ENCODE measurements at places on chromosomes 7 and 10.
A peak's percentile ranks its signal among the peaks of the same experiment; 100 is the strongest.

DNA sequence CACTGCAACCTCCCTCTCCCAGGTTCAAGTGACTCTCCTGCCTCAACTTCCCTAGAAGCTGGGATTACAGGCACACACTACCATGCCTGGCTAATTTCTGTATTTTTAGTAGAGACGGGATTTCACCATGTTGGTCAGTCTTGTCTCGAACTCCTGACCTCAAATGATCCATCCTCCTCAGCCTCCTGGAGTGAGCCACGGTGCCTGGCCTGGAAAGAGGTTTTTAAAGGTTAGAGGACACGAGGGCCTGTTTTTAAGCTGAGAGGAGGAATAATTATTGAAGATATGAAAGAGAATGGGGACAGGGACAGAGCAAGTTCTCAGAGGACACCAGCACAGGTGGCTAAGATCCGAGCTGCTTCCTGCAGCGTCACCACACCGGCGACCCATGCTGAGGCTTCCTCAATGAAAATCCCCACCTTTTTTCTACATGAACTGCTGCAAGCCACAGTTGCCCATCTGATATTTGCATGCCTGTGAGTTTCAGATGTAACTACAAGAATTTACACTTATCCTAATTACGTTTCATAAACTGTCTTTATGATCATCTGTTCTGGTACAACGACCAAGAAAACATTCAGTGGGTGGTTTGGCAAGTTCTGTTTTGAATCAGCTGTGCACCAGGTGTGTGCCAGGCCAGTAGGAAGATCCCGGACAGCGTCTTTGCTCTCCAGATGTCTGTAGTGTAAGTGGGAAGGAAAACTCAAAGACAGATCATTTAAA, 76.0 kb downstream of the HIP1 start:
- DNase-seq = no peak

DNA sequence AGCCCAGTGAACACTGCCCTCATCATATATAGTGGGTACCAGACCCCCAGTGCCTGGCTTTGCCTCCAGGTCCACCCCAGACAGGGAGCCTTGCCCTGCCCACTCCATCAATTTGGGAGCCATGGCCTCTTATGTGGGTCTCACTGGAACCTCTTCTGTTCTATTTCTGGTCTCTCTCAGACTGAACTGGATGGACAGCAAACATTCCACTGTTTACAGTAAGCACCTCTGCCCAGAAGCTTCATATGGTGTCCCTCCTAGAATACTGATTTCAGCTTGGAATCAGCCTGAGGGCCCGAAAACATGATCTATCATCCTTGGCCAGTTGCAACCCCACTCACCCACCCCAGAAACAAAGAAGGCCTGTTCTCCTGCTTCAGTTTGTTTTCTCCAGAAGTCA, 81.0 kb upstream of the SLF2 start:
- no peak for DNase-seq

GRCh38 chr7:80748363-80749042, 110.1 kb downstream of the CD36 start:
- no peak for DNase-seq

- no peak for DNase-seq
Measured at GRCh38 chr10:114974625-114975024, 36.6 kb downstream of the TRUB1 start.

- no peak for DNase-seq
Measured at GRCh38 chr7:63867127-63867526, 131.5 kb upstream of the ZNF722 start.

DNA sequence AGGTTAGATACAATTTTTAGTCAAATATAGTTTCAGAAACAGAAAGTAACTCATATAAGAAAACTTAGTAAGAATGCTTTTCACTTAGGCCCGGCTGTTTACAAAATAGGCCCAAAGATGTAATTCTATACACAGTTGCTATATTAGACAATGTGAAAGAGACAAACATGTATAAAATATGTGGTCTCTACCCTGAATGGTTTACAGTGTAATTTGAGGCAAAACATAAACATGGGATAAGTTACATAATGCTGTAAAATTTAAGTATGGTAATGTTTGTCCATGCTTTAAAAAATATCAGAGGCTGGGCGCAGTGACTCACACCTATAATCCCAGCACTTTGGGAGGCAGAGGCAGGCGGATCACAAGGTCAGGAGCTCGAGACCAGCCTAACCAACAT, 18.7 kb downstream of the KRIT1 start:
- DNase-seq = no peak

DNA sequence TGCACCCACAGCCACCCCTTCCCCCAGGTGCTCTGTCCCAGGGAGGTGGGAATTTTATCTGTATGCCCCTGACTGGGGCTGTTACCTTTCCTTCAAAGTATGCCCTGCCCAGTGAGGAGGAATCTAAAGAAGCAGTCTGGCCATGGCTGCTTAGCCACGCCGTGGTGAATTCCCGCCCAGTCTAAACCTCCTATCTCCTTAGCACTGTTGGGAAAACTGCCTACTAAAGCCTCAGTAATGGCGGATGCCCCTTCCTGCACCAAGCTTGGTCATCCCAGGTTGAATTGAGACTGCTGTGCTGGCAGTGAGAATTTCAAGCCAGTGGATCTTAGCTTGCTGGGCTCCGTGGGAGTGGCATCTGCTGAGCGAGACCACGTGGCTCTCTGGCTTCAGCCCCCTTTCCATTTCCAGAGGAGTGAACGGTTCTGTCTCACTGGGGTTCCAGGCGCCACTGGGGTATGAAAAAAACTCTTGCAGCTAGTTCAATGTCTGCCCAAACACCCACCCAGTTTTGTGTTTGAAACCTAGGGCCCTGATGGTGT, 87.2 kb downstream of the ABCC2 start:
- DNase-seq = no peak

- DNase-seq = no peak
Measured at GRCh38 chr7:12398186-12398585, 5.5 kb downstream of the VWDE start.

DNA sequence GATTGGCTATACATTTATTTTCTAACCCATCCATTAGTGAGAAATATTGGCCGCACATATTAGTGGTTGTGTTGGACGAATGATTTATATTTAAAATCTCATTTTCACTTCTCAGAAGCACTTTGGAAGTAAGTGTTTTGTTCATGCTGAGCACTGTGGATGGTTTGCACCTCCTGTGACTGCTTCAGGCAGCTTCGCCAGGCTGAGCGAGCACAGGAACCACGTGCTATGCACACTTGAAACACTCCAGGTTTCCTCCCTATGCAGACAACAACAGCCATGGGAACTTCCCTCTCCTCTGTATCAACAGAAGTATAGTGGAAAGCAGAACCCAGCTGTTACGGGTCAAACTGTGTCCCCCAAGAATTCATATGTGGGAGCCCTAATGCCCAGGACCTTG, 67.3 kb upstream of the WDR11 start:
- DNase-seq = no peak

DNA sequence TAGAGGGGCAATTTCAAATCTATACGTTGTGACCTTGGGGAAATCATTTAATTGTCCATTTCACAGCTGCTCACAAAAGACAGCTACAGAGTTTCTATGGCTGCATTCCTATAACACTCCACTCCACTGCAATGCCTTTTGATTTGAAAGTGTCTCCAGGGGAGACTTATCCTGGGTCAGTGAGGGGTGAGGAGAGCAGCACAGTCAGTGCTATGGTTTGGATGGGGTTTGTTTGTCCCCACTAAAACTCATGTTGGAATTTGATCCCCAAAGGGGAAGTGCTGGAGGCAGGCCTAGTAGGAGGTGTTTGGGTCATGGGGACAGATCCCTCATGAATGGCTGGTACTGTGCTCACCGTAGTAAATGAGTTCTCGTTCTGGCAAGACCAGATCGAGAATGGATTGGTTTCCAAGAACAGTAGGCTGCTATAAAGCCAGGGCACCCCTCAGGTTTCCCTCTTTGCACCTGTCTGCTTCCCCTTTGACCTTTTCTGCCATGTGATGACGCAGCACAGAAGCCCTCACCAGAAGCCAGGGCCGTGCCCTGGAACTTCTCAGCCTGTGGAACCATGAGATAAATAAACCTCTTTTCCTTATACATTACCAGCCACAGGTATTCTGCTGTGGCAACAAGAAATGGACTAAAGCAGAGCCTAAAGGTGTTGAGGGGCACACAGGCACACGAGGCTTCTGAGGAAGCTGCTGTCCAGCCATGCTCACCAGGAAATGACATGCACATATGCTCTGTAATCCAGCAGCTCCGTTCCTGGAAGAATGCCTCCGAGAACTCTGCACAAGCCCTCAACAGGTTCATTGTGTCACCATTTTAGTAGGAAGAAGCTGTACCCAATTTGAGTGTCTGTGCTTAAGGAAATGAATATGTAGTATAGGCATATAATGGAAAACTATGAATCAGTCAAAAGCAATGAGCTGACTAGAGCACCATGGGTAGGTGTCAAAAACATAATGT, 5.0 kb upstream of the PAPOLB start:
- no peak for DNase-seq

GRCh38 chr7:21029006-21029405, 242.3 kb upstream of the SP8 start:
- no peak for DNase-seq

DNA sequence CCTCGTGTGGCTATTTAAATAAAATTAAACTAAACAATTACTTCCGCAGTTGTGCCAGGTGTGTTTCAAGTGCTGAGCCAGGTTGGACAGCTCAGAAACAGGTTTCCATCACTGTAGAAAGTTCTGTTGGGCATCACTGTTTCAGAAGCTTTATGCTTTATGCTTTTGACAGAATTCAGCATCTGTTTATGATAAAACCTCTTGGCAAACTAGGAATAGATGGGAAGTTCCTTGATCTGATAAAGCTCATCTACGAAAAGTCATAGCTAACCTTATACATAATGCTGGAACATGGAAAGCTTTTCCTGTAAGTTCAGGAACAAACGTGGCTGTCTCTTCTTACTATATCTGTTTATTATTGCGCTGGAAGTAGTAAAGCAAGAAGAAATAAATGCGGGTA, 143.4 kb downstream of the DOCK1 start:
- DNase-seq = no peak

DNA sequence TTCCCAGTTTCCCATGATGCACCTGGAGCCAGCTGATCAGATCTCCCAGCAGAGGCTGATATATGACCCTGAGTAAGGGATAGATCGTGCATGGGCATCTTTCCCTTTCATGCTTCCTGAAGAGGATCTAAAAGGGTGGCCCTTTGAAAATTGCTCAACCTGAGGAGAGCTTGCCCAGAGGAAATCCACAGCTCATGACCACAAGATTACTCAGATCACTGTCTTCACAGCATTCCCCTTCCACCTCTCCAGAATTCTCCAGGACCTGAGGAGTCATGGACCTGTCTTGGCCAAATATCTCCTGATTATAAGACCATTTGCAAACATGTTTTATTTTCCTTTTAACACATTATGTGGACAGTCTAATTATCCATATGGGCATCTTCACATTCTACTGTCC, 328.1 kb downstream of the LHFPL3 start:
- DNase-seq = no peak

DNA sequence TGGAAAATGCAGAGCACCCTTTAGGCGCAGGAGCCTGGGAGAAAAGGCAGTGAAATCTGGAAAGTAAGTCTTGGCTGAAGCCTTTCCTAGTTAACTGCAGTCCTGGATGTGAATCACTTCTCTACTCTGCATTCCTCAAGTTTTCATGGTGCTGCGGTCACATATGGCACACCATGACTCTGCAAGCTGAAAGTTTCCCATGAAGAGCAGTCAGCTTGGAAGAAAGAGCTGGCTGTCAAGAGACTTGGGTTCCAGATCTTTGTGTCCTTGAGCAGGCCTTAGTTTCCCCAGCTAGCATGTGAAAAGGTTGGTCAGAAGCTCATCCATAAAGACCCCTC, 548.3 kb downstream of the SORCS3 start:
- no peak for DNase-seq

GRCh38 chr7:45973725-45974532, 52.9 kb upstream of the IGFBP3 start:
- DNase-seq = peak; percentile 37

DNA sequence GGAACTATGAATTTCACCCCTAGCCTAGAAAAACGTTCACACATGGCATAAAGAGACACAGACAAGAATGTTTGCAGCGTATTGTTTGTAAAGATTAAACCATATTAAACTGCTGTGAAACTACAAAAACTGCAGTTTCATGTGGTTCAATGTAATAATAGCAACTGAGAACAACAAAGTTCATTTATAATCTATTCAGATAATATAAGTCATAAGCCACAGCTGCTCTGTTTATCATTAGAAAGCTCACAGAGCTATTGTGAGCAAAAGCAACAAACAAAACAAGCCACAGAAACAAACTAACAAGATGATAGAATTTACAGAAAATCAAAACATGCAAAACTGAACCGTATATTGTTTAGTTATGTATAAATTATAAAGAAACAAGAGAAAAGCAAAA, 113.5 kb downstream of the AHR start:
- no peak for DNase-seq

- no peak for DNase-seq
Measured at GRCh38 chr10:114987995-114988394, 50.0 kb downstream of the TRUB1 start.

DNA sequence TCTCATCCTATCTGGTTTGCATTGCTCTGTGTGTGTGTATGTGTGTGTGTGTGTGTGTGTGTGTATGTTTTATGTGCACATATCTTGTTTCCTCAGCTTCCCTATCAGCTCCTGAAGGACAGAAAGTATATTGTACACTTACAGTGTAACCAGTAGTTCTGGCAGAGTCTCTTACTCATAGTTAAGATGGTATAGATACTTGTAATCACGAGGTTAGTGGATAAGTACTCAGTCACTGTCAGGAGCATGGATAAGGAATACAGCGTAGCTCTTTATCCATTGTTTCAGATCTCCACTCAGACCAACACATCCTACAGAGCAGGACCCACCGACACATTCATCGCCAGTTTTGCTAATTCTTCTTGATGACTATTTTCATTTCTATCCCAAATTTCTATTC, 275.0 kb downstream of the TSPAN12 start:
- no peak for DNase-seq

DNA sequence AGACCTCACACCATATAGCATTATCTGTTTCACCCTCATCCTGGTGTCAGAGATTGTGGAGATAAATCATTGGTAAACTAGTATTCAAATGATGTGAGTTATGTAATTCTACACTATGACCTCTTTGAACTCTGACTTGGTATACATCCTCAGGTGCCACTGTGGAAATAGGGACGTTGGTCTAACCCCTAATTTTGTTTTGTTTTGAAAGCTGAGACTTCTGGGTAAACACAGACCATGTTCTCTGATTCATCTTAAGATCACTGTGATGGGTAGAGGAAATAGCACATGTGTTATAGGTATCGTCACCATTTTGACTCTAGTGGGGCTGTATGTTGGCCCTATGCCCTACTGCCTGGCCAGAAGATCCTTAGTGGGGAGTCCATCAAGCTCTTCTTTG, 241.6 kb downstream of the CCDC7 start:
- DNase-seq = no peak

DNA sequence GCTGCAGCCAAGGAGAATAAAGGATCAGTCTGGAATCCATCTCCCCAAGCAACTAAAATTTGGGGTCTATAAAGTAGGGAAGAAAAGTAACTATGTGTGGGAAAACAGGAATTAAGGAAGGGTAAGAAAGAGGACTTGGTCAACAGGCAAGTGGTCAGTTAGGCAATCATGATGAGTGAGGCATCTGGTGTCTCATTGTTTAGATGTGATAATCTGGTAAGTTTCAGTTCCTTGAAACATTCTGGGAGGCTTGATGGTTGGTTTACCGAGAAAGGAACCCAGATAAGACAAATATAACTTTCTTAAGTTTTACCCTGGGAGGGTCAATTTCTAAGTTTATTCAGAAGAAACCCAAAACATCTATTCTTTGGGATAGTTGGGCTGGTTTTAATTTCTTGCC, 22.3 kb downstream of the HYAL4 start:
- DNase-seq = no peak
